GM12878 (cell line): ENCODE measurements at places on chromosomes 13 and 19. TPM values are rescaled to one million over a fixed set of nuclear protein-coding genes. Genes with fewer than 3 reads are reported as not detected.

DNA sequence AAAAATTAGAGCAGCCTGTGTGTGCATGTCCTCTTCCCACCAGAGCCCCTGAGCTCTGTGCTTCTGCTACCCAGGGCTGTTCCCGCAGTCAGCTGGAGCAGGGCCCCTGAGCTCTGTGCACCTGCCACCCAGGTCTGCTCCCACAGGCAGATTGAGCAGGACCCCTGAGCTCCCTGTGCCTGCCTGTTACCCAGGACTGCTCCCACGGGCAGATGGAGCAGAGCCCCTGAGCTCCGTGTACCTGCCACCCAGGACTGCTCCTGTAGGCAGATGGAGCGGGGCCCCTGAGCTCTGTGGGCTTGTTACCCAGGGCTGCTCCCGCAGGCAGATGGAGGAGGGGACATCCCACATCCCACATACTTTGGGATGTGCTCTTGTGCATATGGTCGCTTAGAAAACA lies 186.8 kb upstream of the SOX1 start:
- no peak for DNase-seq

Gene TUBA3C
- total RNA-seq = not detected in 2 replicates

GRCh38 chr19:1028062-1028926 lies 1.9 kb downstream of the CNN2 start:
- no peak for DNase-seq

Gene SLC27A5
- total RNA-seq = 31.2 and 31.5 TPM in 2 replicates

Gene CD70
- total RNA-seq = 269 and 285 TPM in 2 replicates
